Cardiac muscle cell (in vitro differentiated cells and primary cell): ENCODE measurements at places on chromosomes 3 and 15. TPM values are rescaled to one million over a fixed set of nuclear protein-coding genes. Genes with fewer than 3 reads are reported as not detected.

DNA sequence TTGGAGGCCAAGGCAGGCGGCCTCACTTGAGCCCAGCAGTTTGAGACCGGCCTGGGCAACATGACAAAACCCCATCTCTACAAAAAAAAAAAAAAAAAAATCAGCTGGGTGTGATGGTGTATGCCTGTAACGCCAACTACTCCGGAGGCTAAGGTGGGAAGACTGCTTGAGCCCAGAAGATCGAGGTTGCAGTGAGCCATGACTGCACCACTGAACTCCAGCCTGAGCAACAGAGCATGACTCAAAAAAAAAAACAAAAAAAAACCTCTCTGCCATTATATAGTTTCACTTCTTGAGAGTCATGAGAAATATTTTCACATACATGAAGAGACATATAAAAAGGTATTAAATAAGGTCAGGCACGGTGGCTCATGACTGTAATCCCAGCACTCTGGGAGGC is 45.9 kb upstream of the CP start:
- no peaks in the 10 kb centered on the region for H3K27me3 ChIP-seq
- no peaks in the 10 kb centered on the region for H3K4me1 ChIP-seq
- no peak for DNase-seq
- no peak overlapping the region for H3K4me3 ChIP-seq
- H3K27ac ChIP-seq = no peak overlapping the region

DNA sequence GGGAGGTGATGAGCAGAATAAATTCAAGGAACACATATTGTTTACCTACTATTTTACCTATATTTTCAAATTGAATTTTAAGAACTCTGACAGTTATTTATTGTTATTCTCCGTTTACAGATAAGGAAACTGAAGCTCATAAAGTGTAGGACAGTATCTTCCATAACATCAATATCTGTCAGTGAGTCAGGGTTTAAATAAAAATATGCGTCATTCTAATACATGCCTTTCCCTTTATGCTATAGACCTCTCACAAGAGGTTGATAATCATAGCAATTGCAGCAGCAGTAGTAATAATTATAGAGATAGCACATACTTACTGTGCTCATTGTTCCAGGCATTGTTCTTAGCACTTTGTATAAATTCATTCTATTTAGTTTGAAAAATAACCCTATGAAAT is 101.1 kb downstream of the EPHA6 start:
- no peaks in the 10 kb centered on the region for H3K4me1 ChIP-seq
- DNase-seq = no peak
- H3K4me3 ChIP-seq = no peak overlapping the region
- H3K27ac ChIP-seq = no peak overlapping the region
- no peaks in the 10 kb centered on the region for H3K36me3 ChIP-seq

Gene MED12L
- 3.3 and 6.9 TPM in 2 replicates for total RNA-seq

Gene ILDR1
- 0.30 TPM in 1 of 2 replicates, not detected in the other for total RNA-seq

DNA sequence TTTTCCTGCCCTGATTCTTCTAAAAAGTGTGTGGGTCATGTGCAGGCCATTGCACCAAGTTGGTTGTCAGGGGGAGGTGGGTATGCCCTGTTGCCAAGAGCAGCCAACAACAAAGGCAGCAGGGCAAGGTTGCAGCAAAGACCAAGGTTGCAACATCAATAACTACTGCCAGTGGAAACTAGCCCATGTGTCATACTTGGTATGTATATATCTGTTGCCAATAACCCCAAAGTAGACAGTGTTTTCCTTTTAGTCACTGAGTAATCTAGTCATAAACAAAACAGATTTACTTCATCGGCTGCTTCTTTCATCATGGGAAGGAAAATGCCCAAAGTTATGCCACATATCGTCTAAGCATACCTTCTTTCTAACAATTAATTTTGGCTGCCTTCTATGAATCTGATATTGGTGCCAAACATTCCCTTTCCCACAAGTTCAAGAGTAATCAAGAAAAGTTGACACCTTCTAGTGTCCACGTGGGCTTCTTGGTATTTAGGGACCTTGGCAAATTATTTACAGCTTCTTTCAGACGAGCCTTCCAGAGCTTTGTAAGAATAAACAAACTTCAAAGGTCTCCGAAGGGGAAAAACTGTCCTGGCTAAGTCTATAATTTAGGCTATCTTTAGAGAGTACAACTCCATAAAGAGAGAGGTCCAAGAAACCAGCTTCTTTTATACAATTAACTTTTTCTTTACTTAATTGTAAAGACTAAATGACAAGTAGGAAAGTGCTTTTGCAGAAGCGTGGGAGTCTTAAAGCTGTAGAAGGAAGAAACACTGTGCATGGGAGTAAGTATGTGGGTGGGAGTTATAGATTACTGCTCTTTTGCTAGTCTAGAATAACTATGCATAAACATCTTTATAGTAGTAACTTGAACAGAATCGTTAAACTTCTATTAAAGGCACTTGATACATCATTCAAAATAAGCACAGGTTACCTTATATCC is 10.0 kb upstream of the MBNL1 start:
- no peaks in the 10 kb centered on the region for H3K36me3 ChIP-seq
- peaks cover 80% of the 10 kb centered on the region for H3K27me3 ChIP-seq

GRCh38 chr3:184299488-184300377 is 692 bp downstream of the PSMD2 start:
- peaks cover 42% of the 10 kb centered on the region for H3K36me3 ChIP-seq
- no peaks in the 10 kb centered on the region for H3K27me3 ChIP-seq
- no peak for DNase-seq
- peaks cover 9% of the 10 kb centered on the region for H3K4me1 ChIP-seq
- H3K4me3 ChIP-seq = peak overlapping the region; percentile 72

Gene DOCK3
- total RNA-seq = 0.42 and 1.3 TPM in 2 replicates

Gene CEP19
- total RNA-seq = 2.9 and 5.0 TPM in 2 replicates

- H3K4me3 ChIP-seq = no peak overlapping the region
- peaks cover 43% of the 10 kb centered on the region for H3K36me3 ChIP-seq
- DNase-seq = no peak
- no peak overlapping the region for H3K27ac ChIP-seq
Measured at GRCh38 chr3:71048948-71049347, 534.6 kb downstream of the FOXP1 start.

GRCh38 chr3:11556851-11557644 is 86.7 kb downstream of the VGLL4 start:
- DNase-seq = peak; percentile 89
- peaks cover 6% of the 10 kb centered on the region for H3K4me1 ChIP-seq
- peaks cover 23% of the 10 kb centered on the region for H3K36me3 ChIP-seq
- no peak overlapping the region for H3K4me3 ChIP-seq
- H3K27me3 ChIP-seq = no peaks in the 10 kb centered on the region

GRCh38 chr3:194876403-194877095 is 190.9 kb downstream of the FAM43A start:
- no peak overlapping the region for H3K27ac ChIP-seq
- peaks cover 14% of the 10 kb centered on the region for H3K4me1 ChIP-seq
- no peak overlapping the region for H3K4me3 ChIP-seq
- H3K27me3 ChIP-seq = no peaks in the 10 kb centered on the region

Gene GABRR3
- not detected in 2 replicates for total RNA-seq

- H3K27ac ChIP-seq = no peak overlapping the region
- H3K4me1 ChIP-seq = no peaks in the 10 kb centered on the region
- no peak for DNase-seq
- H3K36me3 ChIP-seq = no peaks in the 10 kb centered on the region
Measured at GRCh38 chr3:103494011-103494410, 1059.2 kb downstream of the ZPLD1 start.

Gene CGNL1
- 97.4 and 134 TPM in 2 replicates for total RNA-seq

Gene CACNA2D3
- 0.11 and 0.45 TPM in 2 replicates for total RNA-seq

Gene PSTPIP1
- 0.63 TPM in 1 of 2 replicates, not detected in the other for total RNA-seq

- H3K27ac ChIP-seq = no peak overlapping the region
- no peak for DNase-seq
- H3K4me1 ChIP-seq = peaks cover 9% of the 10 kb centered on the region
- no peaks in the 10 kb centered on the region for H3K27me3 ChIP-seq
- no peak overlapping the region for H3K4me3 ChIP-seq
- H3K36me3 ChIP-seq = peaks cover 2% of the 10 kb centered on the region
Measured at GRCh38 chr3:128082546-128082945, 30.3 kb downstream of the SEC61A1 start.

Gene CAPN3
- total RNA-seq = 37.9 and 88.3 TPM in 2 replicates

DNA sequence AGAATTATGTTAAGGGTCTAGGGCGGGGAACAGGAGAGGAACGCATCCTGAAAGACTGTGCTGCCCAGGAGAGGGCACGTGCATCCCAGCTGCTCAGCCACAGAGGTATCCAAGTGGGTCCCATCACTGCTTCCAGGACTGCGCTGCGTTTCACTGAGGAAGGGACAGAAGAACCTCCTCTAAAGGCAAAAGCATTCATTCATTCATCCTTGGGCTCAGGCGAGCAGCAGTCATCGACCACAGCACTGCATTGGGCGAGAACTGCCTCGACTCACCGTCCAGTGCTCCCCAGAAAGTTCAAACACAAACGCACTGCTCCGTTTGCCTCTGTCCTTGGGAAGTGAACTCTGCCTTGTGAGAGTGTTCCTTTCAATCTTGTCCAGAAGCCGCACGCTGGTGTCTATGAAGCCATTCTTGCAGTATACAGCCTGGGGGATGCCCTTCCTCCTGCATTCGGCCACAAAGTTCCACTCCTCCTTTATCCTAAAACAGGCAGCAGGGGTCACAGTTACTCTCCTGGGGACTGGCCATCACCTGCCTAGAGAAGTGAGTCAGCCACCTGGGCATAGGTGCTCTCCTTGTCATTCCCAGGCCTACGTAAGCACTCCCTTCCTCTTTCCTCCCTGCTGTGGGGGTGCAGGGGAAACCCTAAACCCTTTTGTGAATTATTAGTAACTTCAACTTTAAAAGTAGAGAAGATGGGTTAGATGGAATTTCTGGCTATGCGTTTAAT is 21.2 kb downstream of the LRRC2 start:
- DNase-seq = no peak
- H3K4me1 ChIP-seq = no peaks in the 10 kb centered on the region
- no peaks in the 10 kb centered on the region for H3K36me3 ChIP-seq
- no peak overlapping the region for H3K27ac ChIP-seq

- DNase-seq = no peak
- no peaks in the 10 kb centered on the region for H3K27me3 ChIP-seq
- no peak overlapping the region for H3K4me3 ChIP-seq
Measured at GRCh38 chr3:129254536-129255230, 5.3 kb downstream of the COPG1 start.

GRCh38 chr15:101237251-101237650 is 14.6 kb downstream of the CHSY1 start:
- H3K4me3 ChIP-seq = no peak overlapping the region
- no peaks in the 10 kb centered on the region for H3K27me3 ChIP-seq
- peaks cover 8% of the 10 kb centered on the region for H3K36me3 ChIP-seq
- peaks cover 20% of the 10 kb centered on the region for H3K4me1 ChIP-seq
- DNase-seq = no peak
- H3K27ac ChIP-seq = no peak overlapping the region

Gene FGF12
- 1.1 and 1.2 TPM in 2 replicates for total RNA-seq

Gene ARGFX
- total RNA-seq = not detected in 2 replicates

Gene FHIT
- total RNA-seq = 3.4 and 12.5 TPM in 2 replicates
